Activated naive CD8-positive, alpha-beta T cell treated with anti-CD3 and anti-CD28 coated beads for 36 hours (primary cell): ENCODE measurements at places on chromosomes 6 and 20.

- no peaks in the 10 kb centered on the region for H3K36me3 ChIP-seq
- no peaks in the 10 kb centered on the region for H3K27me3 ChIP-seq
- H3K4me1 ChIP-seq = peaks cover 4% of the 10 kb centered on the region
- DNase-seq = no peak
- H3K4me3 ChIP-seq = no peak overlapping the region
Measured at GRCh38 chr20:8404912-8405635, 273.0 kb downstream of the PLCB1 start.

GRCh38 chr6:158801655-158802294 is 17.4 kb downstream of the EZR start:
- H3K4me3 ChIP-seq = no peak overlapping the region
- peaks cover 51% of the 10 kb centered on the region for H3K36me3 ChIP-seq
- H3K4me1 ChIP-seq = peaks cover 84% of the 10 kb centered on the region
- no peak for DNase-seq
- no peaks in the 10 kb centered on the region for H3K27me3 ChIP-seq

- no peak for DNase-seq
- H3K4me1 ChIP-seq = no peaks in the 10 kb centered on the region
- no peaks in the 10 kb centered on the region for H3K36me3 ChIP-seq
Measured at GRCh38 chr6:133315811-133316210, 74.7 kb downstream of the EYA4 start.

- H3K27ac ChIP-seq = no peak overlapping the region
- no peaks in the 10 kb centered on the region for H3K4me1 ChIP-seq
- DNase-seq = no peak
- H3K36me3 ChIP-seq = no peaks in the 10 kb centered on the region
- no peaks in the 10 kb centered on the region for H3K27me3 ChIP-seq
Measured at GRCh38 chr6:133430530-133430929, 189.4 kb downstream of the EYA4 start.

GRCh38 chr20:5825130-5825719 is 75.0 kb downstream of the SHLD1 start:
- no peak overlapping the region for H3K4me3 ChIP-seq
- no peak overlapping the region for H3K27ac ChIP-seq
- DNase-seq = no peak
- no peaks in the 10 kb centered on the region for H3K27me3 ChIP-seq
